ENCODE measurements at places on chromosomes 7 and 10.

DNA sequence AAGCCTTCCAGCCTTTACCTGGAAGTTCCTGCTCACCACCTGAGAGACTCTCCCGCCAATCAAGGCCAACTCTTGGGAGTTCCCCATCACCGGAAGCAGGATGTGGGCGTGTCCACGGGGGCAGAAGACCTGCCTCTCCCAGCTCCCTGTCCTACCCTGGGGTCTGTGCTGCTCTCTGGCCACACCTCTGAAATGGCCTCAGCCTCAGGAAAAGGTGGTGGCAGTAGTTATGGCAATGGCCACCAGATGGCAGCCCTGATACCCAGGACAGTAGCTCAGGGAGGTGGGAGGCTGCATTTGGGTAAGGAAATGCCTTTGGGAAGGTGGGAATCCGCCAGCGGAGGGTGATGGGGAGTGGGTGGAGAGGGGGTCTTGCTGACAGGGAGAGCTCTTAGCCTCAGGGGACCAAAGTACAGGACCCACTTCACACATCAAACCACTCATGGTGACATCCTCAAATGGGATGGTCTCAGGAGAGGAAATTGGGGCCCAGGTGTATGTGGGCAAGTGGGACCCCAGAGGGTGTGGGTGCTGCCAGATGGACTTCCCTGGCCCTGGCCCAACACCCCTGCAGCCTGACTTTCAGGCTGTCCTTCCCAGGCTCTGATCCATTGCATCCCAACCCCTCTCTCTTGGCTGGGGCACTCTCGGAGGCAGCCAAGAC lies 33.9 kb downstream of the KAZALD1 start:
- peak; percentile 80 for DNase-seq

DNA sequence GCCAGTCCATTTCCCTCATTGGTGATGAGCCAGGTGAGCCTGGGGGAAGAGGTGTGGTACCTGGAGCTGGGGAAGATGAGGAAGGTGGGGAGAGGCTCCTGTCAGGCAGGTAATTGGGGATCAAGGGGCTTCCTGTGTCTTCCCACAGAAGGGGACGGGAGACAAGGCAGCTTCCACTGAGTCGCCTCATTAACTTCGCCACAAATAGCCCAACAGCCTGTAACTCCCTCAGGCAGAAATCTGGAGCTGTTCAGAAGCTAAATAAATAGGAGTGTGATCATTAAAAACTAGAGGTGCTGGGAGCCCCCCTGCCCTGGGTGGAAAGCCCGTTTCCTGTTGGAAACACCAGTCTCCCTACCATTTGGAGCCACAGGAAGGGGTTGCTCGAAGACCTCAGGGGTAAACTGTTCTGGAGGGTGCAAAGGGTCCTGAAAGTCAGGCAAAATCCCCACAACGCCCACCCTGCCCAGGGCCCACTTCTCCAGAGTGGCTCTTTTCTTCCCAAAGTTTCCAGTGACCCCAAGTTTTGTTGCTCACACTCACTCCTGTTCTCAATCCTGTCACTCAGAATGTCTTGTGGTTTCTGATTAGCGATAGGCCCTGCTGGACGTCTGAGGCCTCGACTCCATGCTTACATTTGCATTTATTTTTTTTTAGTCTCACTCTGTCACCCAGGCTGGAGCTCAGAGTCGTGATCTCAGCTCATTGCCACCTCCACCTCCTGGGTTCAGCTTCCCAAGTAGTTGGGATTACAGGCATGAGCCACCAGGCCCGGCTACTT lies 25.7 kb downstream of the UNC5B start:
- no peak for DNase-seq

- DNase-seq = no peak
Observed at GRCh38 chr7:97580205-97580604, 151.7 kb upstream of the TAC1 start.

DNA sequence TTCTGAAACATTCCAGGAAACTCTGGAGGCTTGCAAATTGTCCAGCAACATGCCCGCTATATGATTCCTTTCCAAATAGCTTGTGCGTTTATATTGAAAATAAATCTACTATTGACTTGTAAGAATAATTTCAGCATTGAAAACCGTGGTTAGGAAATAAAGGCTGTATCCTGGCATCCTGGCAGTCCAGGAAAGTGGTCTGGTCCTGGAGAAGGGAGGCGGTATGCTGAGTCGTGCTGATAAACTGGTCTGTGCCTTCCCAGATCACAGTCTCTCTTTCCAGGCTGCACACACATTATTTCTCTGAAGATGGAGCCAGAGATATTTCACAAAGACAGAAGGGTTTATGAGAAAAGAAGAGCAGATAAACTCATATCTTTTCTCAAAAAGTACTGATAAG lies 350.1 kb upstream of the COBL start:
- DNase-seq = no peak

GRCh38 chr10:121734589-121735045 lies 136.4 kb upstream of the FGFR2 start:
- DNase-seq = no peak

DNA sequence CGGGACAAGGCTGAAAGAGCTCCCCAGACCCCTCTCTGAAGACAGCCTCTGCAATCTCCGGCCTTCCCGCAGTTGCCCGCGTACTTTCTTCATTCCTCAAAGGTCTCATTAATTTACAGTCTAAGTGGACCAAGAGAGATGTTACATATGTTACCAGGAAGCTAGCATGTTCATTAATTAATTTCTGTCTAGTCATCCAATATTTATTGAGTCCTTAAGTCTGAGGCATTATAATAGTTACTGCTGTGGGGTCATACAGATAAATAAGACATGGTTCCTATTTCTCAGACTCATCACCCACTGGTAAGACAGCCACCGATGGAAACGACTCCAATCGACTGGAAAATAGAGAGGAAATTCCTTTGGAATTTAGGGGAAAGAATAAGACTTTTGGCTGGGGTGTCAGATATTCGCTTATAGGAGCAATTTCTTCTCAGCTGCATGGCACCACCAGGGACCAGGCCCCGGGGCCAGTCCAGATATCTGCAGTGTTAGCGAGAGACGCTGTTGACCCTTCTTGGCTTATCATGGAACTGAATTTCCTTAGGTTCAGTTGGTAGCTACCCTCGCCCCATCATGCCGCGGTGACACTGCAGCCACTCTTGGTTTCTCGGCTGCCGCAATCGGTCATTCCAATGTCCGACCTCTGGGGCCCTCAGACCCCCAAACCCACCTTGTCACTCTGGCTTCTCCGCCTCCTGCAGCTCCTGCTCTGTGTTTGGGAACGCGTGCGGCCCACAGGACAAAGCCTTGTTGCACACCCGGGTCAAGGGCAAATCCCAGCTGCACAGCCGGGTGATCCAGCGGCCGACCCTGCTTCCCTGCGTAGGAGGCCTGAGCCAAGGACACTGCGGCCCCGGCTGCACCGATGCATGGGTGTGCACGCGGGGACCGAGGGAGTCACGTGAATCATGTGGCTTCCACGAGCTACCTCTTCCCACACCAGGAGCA lies 383.2 kb downstream of the DNAJB6 start:
- no peak for DNase-seq

DNA sequence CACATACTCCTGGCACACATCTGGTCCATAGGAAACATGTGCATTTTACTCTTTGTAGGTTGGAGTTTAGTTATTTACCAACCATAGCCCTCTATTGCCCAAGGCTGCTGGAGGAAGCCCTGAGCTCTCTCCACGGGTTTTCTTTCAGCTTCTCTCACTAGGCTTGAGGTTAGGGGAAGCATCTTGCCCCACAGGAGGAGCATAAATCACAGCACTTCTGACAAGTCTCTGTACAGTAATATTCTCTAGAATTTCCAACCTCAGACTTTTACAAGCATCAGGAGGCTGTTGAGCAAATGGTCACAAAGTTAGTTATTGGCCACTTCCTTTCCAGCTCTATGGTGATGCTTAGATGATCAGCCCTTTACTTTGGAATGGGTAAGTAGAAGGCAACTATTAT lies 122.9 kb upstream of the GLI3 start:
- DNase-seq = no peak
